ENCODE measurements at places on chromosomes 2 and 18. TPM values are rescaled to one million over a fixed set of nuclear protein-coding genes. Genes with fewer than 3 reads are reported as not detected.

GRCh38 chr18:43682196-43682595 lies 404.9 kb upstream of the SYT4 start:
- no peak for DNase-seq

GRCh38 chr2:45855374-45855773 lies 203.9 kb downstream of the PRKCE start:
- no peak for DNase-seq

GRCh38 chr2:33453905-33454479 lies 22.5 kb upstream of the RASGRP3 start:
- DNase-seq: no peak

DNA sequence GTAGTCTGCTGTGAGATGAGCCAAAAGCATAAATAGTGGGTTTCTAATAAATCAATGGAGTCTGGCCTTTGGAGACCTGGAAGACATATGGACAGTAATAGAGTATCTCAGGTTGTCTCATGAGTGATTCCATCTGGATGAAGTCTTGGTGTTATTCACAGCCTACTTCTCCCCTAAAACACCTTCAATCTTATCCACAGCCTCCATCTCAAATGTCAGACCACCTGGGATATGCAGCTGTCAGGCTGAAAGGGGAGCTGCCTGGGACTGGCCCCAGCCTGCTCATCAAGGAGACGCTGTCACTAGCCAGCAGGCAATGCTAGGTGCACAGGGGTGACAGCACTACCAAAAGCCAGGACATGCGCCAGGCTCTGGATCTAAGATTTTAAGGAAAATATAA lies 684.0 kb upstream of the ZEB2 start:
- peak; percentile 69 for DNase-seq

DNA sequence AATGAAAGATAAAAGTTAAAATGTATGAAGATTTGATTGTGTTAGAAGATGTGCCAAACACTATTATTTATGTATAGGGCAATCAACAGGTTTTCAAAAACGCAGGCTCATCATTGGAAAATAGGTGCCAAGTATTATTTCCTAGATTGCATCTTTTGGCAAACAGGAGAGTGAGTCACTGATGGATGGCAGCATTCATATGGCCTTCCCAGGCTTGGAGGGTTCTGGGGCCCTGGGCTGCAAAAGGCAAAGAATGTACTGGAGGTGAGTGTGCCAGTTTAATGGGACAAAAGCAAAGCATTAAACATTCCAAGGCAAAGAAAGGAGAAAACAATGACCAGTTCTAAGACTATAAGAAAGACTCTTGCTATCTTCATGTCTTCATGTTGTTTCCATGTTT lies 379.4 kb downstream of the RIT2 start:
- DNase-seq: no peak

DNA sequence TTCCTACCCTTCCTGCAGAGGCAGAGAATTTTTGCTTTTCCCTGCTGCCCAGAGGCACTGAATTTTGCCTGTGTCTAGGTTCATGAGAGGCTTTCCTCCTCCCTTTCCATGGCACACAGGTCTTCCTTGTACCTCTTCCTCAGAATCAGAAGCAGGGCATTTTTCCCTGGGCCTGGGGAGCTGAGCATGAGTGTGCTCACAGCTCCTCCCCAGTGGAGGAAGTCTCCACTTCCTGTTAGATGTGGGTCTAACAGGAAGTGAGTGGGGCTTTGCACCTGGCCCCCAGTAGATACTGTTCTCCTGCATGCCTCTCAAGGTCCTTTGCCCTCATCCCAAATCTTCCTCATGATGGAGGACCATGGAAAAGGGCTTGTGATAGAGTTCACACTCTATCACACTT lies 297.2 kb upstream of the FIGN start:
- no peak for DNase-seq

GRCh38 chr2:69047625-69048145 lies 34.7 kb downstream of the ANTXR1 start:
- DNase-seq: no peak

DNA sequence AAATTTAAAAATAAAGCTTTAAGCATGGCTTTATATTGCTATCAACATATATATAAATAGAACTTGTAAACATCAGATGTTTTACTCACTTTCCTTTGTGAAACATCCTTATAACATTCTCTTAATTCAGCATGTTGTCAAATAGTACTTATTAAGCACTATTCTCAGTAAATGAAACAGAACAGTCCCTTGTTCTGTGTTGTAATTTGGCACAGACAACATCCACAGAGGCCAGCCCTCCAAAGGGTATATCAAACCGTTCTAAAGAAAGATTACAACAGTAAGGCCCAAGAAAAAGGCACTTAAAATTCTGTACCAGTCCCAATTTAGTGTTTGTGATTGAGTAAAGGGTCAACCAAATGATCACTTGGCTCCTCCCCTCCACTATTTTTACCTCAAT lies 46.0 kb downstream of the GAREM1 start:
- no peak for DNase-seq

DNA sequence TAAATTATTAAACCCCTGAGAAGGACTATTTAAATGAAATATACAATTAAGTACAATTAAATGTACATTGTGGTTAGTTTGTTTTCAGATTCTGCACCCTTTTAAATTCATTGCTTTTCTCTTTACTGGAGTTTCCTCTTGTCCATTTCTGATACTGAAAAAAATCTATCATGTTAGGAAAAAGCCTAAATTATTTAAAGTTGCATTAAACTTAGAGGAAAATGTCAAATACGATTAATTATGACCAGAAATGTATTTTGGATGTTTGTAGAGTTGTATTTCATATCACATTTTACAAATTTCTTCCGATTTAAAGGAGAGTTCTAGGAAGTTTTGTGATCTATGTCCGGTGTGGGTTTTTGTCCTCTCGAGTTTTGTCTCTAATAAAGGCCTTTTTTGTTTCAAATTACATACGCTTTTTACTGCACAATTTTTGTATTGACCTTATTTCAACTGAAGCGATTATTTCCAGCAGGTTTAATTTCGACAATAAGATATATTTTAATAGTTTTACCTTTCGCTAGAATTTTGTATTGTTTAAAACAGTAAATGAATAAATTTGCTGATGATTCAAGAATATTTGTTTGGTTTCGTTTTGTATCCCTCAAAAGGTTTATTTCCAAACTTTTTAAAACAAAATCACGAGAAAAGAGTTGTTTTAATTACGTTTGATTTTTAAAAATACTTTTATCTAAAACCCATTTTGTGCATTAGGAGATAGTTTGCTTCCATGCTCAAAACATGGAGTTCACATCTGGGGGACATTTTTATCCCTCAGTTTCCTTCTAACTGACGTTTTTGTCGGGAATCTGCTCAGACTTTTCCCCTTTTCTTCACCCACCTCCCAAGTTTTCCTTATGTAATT lies 3.3 kb upstream of the SATB2 start:
- no peak for DNase-seq

DNA sequence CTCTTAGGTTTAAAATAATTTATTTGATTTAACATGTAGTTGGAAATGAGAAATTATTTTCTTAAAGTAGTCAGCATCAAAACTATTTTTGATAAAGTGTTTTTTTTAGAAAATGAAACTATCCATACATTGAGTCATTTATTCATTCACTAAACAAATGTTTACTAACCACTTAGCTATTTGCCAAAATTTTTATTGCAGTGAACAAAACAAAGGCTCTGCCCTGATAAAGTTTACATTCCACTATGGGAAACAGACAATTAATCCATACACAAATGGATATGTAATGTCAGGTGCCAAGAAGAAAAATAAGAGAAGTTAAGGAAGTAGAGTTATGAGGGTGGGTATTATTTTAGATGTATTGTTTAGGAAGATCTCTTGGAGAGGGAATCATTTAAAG lies 19.1 kb upstream of the CCDC178 start:
- DNase-seq: no peak

DNA sequence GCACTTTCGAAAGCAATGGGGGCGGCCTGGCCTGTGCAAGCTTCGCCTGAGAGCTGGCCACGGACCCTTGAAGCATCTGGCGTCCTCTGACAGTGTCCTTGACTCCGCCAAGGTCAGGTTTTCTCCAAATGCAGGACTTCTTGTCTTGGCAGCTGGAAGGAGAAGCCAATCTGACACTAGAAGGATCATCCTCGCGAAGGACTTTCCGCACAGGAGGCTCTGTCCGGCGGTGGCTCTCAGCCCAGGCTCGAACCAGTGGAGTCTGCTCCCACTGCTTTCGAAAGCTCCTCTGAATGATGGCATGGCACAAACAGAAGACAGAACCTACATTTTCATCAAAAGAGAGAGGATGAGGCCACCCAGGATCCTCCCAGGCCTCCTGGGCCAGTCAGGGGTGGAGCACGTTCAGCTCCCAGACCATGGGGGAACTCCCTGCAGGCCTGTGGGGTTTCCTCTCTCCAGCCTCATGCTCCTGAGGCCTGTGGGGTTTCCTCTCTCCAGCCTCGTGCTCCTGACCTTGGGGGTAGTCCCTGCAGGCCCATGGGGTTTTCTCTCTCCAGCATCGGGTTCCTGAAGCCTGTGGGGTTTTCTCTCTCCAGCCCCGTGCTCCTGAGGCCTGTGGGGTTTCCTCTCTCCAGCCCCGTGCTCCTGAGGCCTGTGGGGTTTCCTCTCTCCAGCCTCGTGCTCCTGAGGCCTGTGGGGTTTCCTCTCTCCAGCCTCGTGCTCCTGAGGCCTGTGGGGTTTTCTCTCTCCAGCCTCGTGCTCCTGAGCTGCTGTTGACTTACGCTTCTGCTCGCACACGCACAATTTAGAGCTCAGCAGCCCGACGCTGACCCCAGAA lies 396.5 kb upstream of the SALL3 start:
- no peak for DNase-seq

DNA sequence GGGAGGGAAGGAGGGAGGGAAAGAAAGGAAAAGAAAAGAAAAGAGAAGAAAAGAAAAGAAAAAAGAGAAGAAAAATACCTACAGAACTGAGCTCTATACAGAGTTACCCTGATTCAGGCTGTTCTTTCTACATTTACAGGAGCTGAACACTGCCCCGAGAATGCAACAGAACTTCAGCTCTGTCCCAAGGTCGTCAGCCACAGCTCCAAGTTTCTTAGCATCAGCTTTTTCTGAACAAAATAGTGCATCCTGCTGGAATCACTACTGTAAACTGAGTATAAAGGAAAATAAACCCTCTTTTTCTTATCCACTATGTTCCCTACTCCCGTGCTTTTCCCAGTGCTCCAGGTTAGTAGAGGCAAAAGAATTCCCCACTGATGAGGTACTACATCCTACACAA lies 4.7 kb upstream of the PPP4R1 start:
- no peak for DNase-seq

DNA sequence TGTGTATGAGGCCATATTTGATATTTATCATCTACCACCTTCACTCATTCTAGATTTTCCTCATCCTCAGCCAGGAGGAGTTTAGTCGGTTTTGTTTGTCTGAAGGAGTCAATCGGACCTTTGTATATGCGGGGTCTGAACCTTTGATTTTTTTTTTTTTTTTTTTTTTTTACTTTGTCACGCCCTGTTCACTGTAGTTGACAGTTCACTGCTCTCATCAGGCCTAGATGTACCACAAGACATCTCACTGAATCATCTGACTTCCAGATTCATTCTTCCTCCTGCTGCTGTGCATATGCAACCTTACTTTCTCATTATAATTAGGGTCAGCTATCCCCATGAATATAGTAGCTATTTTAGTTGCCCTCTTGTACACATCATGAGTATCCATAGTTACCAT lies 133.2 kb downstream of the ARHGAP15 start:
- no peak for DNase-seq

GRCh38 chr18:57583297-57583835 lies 3.1 kb downstream of the FECH start:
- no peak for DNase-seq

DNA sequence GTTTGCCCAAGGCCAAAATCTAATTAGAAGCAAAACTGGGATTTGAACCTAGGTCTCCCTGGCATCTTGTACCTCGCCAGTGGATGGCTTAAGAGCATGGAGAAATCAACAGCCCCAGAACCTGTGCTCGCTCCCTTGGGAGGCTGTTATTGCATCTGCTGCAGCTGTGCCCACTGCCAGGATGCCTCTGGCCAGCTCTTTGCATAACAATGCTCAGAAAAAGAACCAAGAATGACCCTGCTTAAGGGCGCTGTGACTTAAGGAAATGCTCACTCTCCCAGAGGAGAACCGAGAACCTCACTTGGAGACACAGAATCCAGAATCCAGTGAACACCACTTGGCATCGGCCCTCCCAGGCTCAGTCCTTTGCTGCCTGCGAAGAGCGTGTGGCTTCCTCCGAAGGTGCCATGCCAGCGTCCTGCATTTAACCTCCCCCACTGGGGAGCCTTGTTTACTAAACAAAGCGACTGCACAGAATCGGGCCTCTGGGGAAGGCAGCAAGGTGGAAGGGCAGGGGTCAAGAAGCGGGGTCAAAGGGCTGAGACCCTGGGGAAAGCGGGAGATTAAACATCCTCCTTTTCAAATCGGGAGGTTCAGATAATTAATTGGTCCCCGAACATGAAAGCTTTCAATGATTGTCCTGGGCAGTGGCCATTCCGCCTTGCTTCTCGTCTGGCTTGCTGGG lies 71.0 kb upstream of the BOD1L2 start:
- no peak for DNase-seq

DNA sequence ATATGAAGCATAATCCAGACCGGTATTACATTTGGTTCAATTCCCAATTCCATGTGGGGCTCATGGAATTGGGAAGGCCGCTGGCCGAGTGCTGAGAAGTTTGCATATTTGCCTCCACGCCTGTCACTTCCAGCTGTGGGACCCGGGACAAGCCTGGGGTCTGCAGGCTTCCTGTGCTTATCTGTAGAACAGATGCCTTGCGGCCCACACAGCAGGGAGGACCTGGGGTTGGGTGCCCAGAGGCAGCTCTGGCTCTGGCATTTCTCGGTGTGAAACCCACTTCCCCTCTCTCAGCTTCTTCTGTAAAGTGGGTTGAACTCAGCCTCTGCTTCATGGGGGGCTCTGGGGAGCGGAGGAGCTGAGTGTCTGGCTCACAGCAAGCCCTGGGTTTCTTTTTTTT lies 97.9 kb downstream of the SH3BP4 start:
- no peak for DNase-seq

GCFC2 gene
- polyA plus RNA-seq: 36.4 TPM

UGT1A1 gene
- polyA plus RNA-seq: 0.90 TPM

MC5R gene
- 0.13 TPM for polyA plus RNA-seq

DYSF gene
- 17.3 TPM for polyA plus RNA-seq

HMSD gene
- 2.6 TPM for polyA plus RNA-seq

VSNL1 gene
- 3.8 TPM for polyA plus RNA-seq

DUSP19 gene
- 4.2 TPM for polyA plus RNA-seq

CLASP1 gene
- polyA plus RNA-seq: 41.2 TPM

C1QL2 gene
- not detected for polyA plus RNA-seq

MAPRE2 gene
- 23.7 TPM for polyA plus RNA-seq

All from renal pelvis (tissue), 12 donors.